ENCODE measurements at places on chromosomes 12 and 14.

DNA sequence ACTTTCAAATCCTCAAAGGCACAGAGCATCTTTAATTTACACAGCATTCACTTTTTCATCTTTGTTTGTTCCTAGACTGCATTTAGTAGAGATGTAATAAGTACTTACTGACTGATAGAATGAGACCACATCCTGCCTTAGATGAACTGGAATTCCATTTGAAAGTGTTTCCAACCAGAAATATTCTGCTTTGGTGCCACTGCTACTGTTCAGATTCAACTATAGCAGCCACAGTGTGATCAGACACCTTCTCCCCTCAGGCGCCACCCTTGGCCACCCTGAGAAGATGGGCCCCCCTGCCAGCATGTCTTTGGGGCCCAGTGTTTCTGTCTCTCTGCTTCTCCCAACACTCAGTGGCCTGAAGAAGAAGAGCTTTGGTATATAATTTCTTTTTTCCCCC, 449.1 kb downstream of the RAD51B start:
- DNase-seq: no peak

- peak; percentile 94 for DNase-seq
These were observed 22.3 kb upstream of the SPTLC2 start for GRCh38 chr14:77638771-77639171.

GRCh38 chr14:37889087-37889486, 293.7 kb downstream of the TTC6 start:
- DNase-seq: no peak

DNA sequence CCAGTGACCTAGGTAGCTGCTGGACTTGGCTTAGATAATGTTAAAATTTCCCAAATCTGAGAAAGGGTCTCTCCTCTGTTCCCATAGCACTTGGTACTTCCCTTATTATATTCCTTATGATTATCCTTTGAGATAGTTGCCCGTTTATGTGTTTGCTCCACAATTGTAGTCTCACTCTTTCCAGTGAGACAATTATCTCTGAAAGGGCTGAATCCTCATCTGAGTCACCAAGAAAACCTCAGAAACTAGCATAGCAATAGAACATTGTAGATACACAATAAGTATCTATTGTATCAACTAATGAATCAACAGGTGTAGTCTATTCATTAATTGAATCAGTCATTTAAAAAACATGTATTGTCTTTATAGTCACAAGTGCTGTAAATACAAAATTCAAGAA, 119.1 kb upstream of the FAR2 start:
- DNase-seq: no peak

GRCh38 chr12:28253161-28253641, 62.9 kb downstream of the CCDC91 start:
- no peak for DNase-seq

GRCh38 chr12:125282921-125283320, 217.7 kb downstream of the AACS start:
- DNase-seq: no peak

GRCh38 chr14:104393199-104393897, 186.2 kb upstream of the C14orf180 start:
- no peak for DNase-seq

DNA sequence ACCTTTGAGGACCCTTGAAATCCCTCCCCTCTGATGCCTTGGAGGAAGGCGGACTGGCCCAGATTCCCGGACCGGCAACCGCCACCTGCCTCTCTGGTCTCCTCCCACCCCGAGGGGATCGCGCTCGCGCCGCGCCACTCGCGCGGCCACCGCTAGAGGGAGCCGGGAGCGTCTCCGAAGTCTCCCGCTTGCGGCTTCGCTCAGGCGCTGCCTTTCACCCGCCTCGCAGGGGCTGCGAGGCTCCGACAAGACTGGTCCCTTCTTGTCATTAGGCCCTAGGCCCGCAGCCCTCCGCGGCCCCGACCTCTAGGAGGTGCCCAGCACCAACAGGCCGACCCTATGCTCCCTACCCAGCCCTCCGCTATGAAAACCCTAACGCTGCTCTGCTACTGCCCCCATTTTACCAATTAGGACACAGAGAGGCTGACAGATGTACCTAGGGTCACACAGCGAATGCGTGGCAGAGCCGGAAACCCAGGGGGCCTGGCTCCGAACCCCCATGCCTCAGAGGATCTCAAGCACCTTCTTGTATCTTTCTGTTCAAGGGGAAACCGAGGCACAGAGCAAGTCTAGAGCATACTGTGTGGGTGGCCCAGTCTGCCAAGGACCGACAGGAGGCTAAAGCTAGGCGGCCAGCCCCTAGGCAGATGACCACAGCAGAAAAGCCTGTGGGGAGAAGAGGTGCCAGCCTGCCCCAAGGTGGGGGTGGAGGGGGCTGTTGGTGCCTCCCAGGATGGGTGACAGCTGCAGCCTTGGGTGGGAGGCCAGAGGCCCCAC, 21.4 kb upstream of the VSX2 start:
- DNase-seq: peak; percentile 62

DNA sequence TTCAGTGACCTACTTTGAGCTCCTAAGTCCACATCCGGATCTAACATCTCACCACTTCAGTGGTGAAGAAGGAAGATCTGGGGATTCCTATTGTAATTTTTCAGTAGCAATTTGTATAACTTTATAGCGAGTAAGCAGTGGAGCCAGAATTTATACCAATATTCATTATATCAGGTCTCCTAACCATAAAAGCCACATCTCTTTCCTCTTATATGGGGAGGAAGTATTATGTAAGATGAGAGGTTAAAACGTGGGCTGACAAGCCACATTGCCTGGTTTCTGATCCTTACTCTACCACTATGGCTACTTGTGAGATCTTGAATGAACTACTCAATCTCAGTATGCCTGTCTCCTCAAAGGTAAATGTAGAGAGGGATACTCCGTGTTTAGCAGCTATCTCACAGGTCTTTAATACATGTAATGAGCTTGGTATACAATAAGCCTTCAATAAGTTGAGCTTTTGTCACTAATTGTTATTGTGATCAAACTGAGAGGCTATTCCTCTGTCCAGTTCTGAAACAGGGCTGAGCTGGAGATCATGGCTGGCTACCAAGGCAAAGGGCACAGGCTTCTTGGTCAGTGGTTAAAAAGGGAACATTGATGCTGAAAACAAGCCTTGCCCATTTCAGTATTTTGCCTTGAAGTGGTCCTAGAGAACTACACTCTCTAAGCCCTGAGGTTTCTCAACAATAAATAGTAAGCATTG, 3.3 kb upstream of the TMEM117 start:
- DNase-seq: no peak

- no peak for DNase-seq
These were observed 310.4 kb downstream of the ATXN7L3B start for GRCh38 chr12:74848006-74848405.

DNA sequence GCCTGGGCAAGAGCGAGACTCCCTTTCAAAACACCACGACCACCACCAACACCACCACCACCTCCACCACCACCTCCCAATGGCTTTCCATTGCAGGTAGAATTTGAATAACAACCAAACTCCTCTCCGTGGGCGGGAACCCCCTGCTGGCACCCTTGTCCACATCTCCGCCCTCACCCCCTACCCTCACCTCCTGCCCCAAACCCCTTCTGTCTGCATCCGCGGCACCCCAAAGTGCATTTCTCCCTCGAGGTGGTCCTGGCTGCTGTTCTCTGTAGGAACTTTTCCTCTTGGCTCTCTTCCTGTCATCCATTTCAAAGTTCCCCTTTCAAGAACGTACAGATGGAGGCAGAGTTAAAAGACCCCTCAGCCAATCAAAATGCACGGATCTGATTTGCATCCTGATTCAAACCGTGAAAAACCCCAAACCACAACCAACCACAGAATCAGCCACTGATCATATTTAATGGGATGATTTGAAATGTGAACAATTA, 3.8 kb downstream of the SDSL start:
- DNase-seq: no peak

DNA sequence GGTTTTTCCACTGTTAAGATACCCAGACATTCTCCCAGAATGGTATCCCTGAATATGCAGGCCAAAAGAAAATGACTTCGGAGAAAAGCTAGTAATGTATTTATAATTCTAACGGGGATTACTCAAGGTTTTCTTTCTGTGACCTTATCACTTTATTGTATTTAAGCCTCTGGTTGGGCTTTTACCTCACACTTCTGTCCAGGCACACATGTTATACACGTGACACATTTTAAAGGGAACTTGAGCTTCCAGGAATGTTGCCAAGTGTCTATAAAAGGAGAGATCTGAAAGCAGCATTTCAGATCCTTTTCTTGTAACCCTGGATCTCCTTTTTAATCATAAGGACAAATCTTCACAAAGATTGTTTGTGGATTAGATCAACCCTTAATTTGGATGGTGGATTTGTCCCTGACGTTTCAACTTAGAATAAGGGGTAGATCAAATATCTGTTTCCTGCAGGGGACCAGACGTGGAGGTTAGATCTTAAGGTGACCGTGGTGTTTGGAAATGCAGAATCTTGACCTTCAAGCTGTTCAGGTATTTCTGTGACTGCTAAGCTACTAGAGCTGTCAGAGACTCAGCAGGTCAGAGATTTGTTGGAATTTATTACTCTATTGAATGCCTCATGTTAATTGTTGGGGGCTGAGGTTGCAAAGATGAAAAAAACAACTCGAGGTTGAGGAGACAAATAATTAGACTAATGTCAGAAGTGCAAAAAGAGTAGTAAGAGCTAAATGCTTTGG, 1.5 kb downstream of the CIPC start:
- DNase-seq: peak; percentile 63

- peak; percentile 19 for DNase-seq
These were observed 104.6 kb downstream of the EFCAB11 start for GRCh38 chr14:89849931-89850330.

GRCh38 chr12:53984901-53985691, at the start of gene HOXC10:
Gene HOXC10, plus strand, starts transcription at chr12:53985146. Its CDS starts 114 bp downstream, at chr12:53985260.
- peak; percentile 98 for DNase-seq

GRCh38 chr12:42552822-42553221, 36.7 kb downstream of the PRICKLE1 start:
- no peak for DNase-seq

GRCh38 chr12:11821386-11822080, 172.1 kb downstream of the ETV6 start:
- DNase-seq: no peak

- no peak for DNase-seq
These were observed 10.5 kb downstream of the PRPF40B start for GRCh38 chr12:49633703-49634345.

GRCh38 chr14:23052182-23052623, 5.1 kb downstream of the CDH24 start:
- no peak for DNase-seq

- DNase-seq: peak; percentile 86
These were observed 75.2 kb downstream of the FIGNL2 start for GRCh38 chr12:51773145-51773869.
